Right hindlimb (tissue), 1 donor: ENCODE measurements at places on chromosomes 2 and 18.
A peak's percentile ranks its signal among the peaks of the same experiment; 100 is the strongest.

DNA sequence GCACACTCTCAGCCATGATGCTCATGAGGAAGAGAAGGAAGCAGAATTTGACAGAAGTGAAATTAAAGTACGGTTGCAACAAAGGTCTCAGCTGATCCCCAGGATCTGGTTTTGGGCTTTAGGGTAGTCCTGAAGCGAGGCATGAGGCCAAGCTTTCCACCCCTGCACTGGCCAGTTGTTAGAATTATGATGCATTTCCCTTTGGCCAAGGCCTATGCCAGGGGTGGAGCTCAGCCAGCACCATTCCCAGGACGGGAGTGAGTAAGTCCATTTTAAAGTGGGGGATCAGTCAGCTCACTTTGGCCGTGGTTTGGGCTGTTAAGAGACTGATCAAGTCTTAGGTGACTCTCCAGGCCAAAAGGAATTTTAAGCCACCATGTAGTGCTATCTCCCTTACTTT lies 314.5 kb upstream of the MMADHC start:
- peak; percentile 79 for DNase-seq

DNA sequence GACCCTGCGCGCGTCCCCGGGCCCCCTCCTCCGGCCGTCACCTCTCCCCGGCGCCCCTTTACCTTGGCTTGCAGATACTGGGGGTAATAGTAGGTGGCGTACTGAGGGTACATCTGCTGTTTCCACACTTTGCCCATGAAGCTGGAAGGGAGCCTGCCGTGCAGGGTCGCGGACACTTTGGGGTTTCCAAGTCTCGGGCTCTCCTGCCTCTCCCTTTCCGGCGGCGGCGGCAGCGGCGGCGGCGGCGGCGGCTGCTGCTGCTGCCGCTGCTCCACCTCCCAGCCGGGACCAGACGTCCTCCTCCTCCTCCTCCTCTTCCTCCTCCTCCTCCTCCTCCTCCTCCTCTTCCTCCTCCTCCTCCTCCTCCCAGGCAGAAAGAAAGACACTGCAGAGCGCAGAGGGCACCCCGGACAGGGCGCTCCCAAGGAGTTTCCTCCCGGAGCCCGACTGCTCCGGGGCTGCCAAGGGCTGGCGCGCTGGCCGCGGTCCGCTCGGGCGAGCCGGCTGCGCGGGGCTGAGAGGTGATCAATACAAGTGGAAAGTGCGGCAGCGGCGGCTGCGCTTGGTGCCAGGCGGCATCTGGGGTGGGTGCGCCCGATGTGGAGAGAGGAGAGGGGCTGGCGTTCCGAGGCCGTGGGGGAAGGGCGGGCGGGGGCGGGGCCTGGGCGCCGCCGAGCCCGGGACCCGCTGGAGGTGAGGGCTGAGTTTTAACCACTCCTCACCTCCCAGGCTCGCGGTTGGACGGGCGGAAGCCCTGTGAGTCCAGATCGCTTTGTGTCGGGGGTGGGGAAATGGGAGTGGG lies at the start of gene RBMS1:
TSS of gene RBMS1 (minus strand) at position 581 of the 802 bp plus-strand sequence. CDS start at position 137, 444 bp downstream.
- peak; percentile 89 for DNase-seq

DNA sequence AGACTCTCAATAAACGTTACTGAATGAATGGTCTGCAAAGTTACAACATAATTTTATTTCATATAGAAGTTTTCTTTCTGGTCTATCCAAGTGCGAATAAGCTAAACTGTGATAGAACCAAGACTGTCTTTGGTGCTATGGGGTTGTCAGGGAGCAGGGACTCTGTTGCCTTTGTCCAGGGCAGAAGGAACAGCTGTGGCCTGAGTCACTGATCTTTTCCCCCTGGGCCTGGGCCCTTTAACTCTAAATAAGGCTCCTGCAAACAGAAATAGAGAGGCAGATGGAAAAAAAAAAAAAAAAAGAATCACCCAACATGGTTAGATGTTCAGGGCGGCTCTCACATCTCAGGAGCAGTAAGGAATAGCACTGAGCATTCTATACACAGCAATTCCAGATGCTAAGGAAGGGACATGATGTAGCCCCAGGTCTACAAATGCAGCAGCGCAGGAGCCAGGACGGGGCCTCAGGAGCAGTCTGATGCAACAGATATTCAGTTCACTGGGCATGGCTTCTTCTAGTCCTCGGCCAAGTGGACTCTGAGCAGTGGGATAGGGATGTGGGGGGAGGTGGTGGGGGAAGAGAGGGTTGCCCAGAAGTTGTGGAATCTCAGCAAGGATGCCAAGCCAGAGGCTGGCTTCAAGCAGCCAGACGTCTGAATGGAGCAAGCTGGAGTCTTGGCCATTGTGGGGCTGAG lies 247.1 kb upstream of the SIX2 start:
- peak; percentile 79 for DNase-seq

GRCh38 chr2:176152350-176153181 lies 1.2 kb downstream of the HOXD4 start:
- DNase-seq, result no peak

- DNase-seq, result no peak
These were observed 153.2 kb upstream of the MSH6 start for GRCh38 chr2:47629501-47630460.

DNA sequence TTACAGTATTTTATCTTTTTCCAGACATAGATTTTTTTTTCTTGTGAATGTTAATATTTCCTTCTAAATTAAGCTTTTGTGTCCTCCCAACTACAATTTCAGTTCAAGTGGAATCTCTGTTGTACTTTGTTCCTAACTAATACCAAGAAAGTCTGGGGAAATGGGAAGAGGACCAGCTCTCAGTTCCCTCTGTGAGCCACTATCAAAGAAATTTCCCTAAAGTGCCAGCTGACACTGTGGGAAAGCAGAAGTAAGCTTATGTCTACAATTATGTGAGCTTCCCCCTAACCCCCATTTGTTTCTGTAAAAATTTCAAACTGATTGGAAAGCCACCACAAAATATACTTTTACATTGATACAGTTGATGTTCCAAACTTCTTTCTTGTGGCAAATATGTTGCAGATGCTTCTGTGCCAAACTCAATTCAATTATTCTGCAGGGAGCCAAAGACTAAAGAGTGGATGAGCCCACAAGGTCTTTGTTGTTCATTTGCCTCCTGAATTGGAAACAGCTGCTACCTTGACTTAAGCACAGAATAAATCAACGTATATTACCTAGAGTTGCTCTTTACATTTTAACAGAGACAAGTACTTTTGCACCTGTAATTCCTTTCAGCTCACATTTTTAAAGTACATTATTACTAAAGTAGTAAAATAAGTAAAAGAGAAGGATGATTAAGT lies 306.6 kb downstream of the PTH2R start:
- DNase-seq, result no peak
